ENCODE measurements at places on chromosomes 4 and X.

GRCh38 chr4:100935090-100935489 lies 412.2 kb downstream of the PPP3CA start:
- no peak for DNase-seq

DNA sequence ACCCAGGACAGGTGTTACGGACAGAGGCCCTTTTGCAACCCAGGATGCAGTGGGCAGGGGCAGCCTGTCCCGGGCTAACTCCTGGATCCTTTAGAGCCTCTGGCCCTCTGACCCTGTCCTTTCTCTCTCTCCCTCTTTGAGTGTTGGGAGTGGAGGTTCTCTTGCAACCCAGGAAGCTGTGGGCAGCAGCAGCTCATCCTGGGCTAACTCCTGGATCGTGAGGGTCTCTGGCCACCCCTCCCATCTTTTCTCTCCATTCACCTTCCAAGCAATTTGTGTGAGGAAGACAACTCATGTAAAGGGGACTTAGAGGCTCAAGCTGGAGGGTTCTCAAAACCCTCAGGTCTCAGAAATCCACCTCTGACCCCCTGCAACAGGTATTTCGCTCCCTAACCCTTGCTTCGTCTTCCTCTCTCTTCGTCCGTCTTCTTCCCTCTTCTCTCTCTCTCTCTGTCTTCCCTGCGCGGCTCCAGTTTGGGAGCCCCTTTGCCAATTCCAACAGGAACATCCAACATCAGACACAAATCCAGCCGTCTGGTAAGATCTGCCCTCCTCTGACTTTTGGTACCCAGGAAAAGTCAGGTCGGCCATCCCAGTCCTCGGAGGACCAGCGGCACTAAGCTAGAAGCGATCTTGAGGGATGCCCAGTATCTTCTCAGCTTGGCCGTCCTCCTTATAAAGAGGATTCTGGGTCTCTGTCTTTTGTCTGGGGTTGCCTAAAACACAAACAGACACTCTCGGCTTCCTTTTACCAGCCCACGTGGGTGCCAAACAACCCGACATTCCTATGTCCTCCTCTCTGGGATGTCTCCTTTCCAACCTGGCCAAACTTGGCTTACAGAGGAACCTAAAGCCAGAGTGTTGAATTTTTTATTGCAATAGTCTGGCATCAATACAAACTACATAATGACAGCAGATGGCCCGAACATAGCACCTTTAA lies 7.9 kb downstream of the ASMTL start:
- no peak for DNase-seq

DNA sequence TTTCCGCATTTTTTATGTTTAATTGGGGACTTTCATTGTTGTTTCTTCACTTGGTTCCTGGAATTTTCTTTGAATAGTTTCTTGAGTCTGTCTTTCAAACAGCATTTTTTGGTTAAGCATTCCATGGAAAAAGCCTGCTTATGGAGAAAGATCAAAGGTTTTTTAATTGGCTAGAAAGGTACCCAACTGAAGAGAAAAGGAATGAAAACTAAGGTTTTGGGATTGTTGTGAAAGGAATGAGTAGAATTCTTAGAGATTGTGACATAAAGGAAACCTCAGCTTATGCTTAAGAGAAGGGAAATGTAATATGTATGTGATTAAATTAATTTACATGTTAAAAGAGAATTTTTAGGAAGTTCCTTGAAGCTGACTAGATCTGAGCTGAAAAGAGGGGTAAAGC lies 82.8 kb downstream of the CCKAR start:
- DNase-seq: no peak

DNA sequence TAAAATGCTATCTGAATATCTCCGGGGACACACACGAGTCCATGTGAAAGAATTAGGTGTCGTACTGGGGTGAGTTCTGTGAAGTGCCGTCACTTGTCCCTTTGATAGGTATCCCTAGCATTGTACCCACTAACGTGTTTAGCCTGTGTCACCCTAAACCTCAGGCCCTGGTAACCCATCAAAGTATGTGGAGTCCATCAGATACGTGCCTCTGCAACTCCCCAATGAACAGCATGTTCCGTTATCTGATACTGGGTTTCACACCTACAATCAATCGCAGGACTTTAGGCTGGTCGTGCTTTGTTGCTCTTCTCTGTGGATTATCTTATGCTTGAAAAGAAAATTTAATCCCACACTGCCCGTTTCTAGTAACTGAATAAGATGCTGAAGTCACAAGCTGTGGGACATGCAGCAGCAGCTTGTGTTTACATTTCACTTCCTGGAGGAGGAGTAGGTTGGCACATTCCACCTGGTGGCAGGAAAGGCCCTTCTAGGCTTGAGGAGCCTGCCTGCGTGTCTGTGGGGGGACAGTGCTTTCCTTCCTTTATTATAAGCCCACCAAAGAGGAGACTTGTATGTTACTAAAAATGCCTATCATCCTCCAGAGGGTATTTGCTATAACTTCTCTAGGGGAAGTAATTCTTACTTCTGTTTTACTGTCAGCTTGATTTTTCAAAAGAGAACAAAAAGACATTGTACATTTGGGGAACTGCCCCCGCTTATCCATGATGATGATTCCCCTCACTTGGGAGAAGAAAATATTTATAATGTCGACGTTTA lies 127.2 kb downstream of the FNIP2 start:
- DNase-seq: no peak

GRCh38 chr4:173448608-173449379 lies 49.9 kb upstream of the SCRG1 start:
- DNase-seq: no peak

- DNase-seq: no peak
Observed at GRCh38 chrX:154012336-154012991, 7.2 kb downstream of the IRAK1 start.

Data from NCI-H1436 treated with DMSO at 0.1 percent for 48 hours (cell line).